ENCODE measurements at places on chromosomes 2 and 18. TPM values are rescaled to one million over a fixed set of nuclear protein-coding genes. Genes with fewer than 3 reads are reported as not detected.

The GREB1L gene
- 1.6 TPM for total RNA-seq

The SERPINB10 gene
- total RNA-seq = 0.43 TPM

The TMEM169 gene
- 0.34 TPM for total RNA-seq

The RGPD3 gene
- total RNA-seq = 0.34 TPM

The RUFY4 gene
- total RNA-seq = not detected

The ANKRD62 gene
- total RNA-seq = under 0.01 TPM

The GCFC2 gene
- 15.2 TPM for total RNA-seq

The PARD3B gene
- total RNA-seq = 3.0 TPM

The NT5C1B gene
- not detected for total RNA-seq

The PLEKHB2 gene
- 191 TPM for total RNA-seq

The TIA1 gene
- total RNA-seq = 96.7 TPM

The TMEM178A gene
- total RNA-seq = 0.28 TPM

The KCNK3 gene
- not detected for total RNA-seq

The OR6B2 gene
- not detected for total RNA-seq

The GAL3ST2 gene
- total RNA-seq = not detected

The FBXO41 gene
- total RNA-seq = 2.4 TPM

The DBI gene
- total RNA-seq = 55.7 TPM

The EFEMP1 gene
- 51.9 TPM for total RNA-seq

The TNFRSF11A gene
- total RNA-seq = 0.34 TPM

The TTC32 gene
- total RNA-seq = 5.1 TPM

The DSG1 gene
- 4.4 TPM for total RNA-seq

The UGT1A8 gene
- total RNA-seq = 0.14 TPM

The TCF23 gene
- total RNA-seq = not detected

The PLGLB2 gene
- total RNA-seq = 1.5 TPM

The ARHGAP25 gene
- 1.7 TPM for total RNA-seq

The IL1RL1 gene
- total RNA-seq = 53.3 TPM

The PAX8 gene
- total RNA-seq = 1.1 TPM

All from nasal cavity respiratory epithelium epithelial cell of viscerocranial mucosa (primary cell).